Right ventricle myocardium inferior (tissue), 1 donor: ENCODE measurements at places on chromosomes 3 and 15. TPM values are rescaled to one million over a fixed set of nuclear protein-coding genes. Genes with fewer than 3 reads are reported as not detected.

DNA sequence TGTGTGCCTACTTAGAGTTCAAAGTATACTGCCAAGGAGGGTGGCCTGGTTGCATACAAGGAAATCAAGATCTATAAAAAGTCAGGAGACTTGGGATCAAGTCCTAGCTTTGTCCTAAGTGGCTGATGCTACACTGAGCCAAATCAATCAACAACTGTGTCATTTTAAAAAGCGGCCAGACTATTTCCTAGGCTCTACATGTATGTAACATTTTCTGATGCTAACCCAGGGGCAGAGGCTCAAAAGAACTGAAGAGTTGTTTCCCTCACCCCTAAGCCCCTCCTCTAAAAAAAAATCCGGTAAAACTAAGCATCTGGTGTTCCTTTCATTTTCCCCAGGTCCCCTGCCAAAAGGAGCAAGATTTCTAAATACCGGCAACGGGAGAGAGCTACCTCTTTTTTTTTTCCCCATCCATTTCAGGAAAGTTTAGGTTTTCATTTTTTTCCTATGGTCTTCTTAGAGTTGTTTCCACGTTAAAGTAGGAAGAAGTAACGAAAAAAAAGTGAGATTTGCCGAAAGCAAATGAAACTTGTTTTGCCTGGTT lies 18.8 kb upstream of the CHD2 start:
- no peak for DNase-seq

- no peak for DNase-seq
Observed at GRCh38 chr3:16056217-16056616, 118.3 kb upstream of the GALNT15 start.

DNA sequence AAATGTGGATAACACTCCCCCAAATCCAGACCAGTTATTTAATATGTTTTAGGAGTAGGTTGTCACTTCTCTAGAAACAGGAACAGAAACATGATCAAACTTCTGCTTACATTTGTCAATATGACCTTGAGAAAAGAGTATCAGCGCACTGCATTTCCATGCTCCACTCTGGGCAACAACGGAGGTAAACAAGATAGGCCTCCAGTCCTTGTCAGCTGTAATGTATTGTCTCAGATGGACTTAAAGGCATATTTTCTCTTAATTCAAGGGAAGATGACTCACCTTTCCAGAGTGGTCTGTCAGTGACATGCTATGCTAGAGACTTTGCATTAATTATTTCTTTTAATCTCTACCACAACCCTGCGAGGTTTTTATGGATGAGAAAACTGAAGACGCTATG lies 51.6 kb upstream of the TCF12 start:
- no peak for DNase-seq

DNA sequence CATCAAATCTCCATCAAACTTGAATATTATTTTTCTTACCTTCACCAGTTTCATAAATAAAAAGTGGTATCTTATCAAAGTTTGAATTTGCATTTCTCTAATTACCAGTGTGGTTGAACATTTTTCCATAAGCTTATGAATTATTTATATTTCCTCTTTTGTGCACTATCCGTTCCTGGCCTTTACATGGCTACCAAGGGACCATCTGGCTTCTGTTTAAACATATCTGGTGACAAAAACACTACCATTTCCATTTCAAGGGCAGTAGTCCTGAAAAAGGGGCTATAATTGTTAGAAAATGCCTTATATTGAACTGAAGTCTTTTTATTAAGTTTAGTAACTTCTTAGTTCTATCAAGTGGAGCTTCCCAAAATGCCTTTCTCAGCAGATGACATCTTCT lies 44.3 kb upstream of the TM4SF4 start:
- DNase-seq, result no peak

Gene TFRC
- 91.8 TPM for total RNA-seq

DNA sequence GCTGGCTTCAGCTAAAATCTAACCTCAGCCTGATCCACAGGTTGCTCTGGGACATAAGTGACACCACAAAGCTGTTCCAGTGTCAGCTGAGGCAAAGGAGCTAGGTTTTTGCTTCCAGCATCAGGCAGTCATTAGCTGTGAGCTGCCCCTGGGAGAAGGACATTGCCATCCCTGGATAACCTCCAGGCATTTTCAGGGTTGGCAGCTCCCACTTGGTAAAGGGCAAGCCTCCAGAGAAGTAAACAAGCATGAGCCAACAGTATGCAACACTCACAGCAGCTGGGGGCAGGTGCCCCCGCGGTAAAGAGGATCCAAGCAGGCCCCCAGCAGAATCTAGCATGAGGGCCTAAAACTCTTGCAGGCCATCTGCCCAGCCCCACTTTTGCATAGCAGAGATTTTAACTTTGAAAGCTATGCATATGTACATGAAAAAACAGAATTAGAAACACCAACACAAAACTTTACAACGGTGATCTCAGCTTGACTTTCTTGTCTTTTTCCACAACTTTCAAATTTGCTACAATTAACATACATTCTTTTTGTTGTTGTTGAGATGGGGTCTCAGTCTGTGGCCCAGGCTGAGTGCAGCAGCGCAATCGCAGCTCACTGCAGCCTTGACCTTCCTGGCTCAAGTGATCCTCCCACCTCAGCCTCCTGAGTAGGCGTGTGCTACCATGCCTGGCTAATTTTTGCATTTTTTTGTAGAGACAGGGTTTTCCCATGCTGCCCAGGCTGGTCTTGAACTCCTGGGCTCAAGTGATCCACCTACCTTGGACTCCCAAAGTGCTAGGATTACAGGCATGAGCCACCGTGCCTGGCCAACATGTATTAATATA lies 83.8 kb upstream of the TPM1 start:
- DNase-seq, result no peak

DNA sequence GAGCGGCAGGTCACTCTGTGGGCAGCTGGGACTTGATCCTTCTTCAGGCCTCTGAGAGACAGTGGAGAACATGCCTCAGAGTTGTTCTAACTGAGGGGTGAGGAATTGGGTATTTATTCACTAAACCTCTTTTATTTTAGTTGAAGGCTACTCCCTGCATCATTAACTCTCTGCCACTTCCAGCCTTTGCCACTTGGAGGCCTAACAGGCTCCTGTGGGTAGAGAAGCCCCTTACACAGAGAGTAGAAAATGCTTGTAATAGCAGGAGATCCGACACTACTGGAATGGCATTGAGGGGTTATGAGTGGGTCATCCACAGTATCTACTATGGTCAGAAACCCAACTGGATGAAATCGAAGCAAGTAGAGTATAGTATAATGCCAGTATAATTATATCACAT lies 81.7 kb downstream of the RYR3 start:
- no peak for DNase-seq

DNA sequence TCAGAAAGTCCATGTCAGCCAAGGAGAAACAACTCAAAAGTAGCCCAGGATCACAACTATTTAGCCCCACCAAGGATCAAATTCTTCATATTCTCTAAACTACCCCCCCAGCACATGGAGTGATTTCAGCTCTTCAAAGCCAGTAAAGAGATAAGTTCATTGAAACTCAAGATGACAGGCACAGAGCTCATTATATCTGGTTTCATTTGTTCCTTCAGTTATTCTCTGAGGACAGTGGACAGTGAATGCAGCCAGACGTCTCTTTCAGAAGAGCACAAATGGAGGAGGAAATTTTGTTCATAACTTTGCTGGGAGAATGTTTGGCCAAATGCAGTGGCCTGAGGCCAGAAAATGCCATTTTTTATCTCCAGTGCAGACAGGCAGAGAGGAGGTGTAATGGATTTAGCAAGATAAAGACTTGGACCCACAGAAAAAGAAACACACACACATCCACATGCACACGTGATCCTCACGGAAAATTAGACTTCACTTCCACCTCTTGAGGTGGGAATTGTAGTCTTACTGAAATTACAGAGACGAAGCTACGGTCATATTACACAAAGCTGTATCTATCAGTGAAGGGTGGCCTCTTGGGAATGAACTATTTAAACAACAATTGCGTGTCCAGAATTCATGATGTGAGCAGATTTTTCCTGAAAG lies 64.6 kb downstream of the HES1 start:
- no peak for DNase-seq

DNA sequence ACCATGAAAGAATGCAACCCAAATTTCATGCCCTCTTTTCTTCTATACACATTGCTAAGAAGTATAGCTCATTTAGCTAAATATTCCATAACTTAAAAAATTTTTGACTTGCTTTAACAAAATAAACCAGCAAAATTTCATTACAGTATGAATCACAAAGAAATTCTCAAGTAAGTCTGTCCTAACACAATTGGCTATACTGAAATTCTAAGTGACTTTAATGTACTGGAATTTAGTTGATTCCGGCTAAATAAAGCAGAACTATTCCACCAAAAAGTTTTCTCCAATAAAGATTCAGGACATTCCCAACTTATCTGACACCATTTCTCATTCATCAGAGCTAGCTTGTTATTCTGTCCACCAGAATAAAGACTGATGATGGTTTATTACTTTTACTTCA lies 23.8 kb downstream of the LRRFIP2 start:
- no peak for DNase-seq

Gene RHOV
- not detected for total RNA-seq

GRCh38 chr15:65196637-65197336 lies 11.6 kb upstream of the CLPX start:
- DNase-seq, result no peak

Gene FBXO40
- total RNA-seq, result 182 TPM

- DNase-seq, result no peak
Observed at GRCh38 chr15:69357773-69358771, 56.1 kb upstream of the KIF23 start.

Gene OXTR
- 0.32 TPM for total RNA-seq

DNA sequence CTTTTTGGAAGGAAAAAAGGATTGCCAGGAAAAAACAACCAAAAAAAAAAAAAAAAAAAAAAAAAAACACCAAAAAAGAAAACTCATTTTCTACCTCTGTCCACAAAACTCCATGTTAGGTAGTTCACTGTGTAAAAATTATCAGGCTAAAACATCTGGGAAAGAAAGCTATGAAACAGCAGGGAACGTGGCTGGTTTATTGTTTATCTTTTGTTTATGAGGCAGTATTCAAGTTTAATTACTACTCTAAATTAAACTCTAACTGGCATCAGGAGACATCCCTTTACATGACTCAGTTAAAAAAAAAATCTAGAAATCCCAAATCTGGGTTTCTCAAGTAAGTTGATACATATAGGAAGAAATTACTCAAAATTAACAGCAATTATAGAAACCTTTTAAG lies 21.8 kb downstream of the MEIS2 start:
- no peak for DNase-seq

DNA sequence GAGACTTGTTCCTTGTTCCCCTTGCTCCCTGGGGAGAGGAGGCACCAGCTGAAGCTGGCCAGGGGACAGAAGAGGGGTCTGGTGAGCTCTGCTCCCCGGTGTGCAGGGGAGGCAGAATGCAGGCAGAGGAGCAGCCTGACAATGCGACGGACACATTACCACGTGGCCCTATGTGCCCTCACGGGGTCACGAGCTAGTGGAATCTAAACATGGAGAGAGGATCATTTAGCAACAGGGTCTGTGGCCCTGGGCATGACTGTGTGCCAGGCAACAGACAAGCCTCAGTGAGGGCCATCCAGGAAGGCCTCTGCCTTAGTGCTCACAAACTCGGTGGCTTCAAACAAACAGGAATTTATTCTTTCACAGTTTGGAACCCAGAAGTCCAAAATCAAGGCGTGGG lies 8.5 kb upstream of the MUC4 start:
- DNase-seq, result no peak

- DNase-seq, result no peak
Observed at GRCh38 chr3:10693457-10693856, 122.6 kb upstream of the SLC6A11 start.

DNA sequence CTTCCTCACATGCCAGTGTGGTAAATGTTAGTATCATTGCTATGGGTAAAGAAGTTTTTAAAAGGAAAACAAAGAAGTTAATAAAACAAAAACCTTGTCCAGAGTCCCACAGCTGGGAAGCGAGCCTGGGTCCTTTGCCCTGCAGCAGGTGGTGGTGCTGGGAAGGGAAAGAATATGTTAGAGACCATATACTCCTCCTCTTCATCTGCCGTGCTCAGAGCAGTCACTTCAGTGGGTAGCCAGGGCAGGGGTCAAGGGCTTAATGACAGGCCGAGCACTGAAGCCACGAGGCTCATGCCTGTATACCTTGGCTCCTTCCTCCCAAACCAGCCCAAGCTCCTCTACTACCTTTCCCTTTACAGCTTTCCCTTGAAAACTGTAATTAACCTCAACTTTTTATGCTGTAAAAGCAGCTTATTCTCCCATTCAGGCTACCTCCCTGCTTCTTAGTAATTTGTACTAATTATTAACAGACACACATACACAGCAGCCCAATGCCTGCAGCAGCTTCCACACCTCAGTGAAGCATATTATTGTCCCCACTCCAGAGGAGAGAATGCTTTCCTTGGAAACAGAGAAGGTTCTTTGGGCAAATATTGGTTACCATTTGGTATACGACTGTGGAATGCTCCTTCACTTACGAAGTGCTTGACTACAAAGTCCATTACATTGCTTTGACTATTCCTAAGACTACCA lies 362.1 kb downstream of the EPHB1 start:
- no peak for DNase-seq

Gene PLA1A
- 2.0 TPM for total RNA-seq

DNA sequence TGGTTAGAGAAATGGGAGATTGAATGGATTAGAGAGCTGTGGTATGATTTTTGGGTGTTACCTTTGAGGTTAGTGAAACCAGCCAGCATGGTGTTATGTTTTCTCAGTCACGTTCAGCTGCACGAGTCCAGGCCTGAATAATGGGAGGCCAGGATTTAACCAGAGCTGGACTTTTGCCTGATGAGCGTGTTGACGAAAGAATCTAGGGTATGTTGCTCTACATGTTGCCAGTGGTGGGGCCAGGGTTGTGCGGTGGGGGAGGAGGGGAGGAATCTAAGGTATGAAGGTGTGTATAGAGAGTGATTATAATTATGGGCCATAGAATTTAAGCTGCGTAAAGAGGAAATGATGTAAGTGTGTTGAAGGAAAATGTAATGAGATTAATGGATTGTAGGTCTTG lies 22.8 kb downstream of the MINDY2 start:
- no peak for DNase-seq

DNA sequence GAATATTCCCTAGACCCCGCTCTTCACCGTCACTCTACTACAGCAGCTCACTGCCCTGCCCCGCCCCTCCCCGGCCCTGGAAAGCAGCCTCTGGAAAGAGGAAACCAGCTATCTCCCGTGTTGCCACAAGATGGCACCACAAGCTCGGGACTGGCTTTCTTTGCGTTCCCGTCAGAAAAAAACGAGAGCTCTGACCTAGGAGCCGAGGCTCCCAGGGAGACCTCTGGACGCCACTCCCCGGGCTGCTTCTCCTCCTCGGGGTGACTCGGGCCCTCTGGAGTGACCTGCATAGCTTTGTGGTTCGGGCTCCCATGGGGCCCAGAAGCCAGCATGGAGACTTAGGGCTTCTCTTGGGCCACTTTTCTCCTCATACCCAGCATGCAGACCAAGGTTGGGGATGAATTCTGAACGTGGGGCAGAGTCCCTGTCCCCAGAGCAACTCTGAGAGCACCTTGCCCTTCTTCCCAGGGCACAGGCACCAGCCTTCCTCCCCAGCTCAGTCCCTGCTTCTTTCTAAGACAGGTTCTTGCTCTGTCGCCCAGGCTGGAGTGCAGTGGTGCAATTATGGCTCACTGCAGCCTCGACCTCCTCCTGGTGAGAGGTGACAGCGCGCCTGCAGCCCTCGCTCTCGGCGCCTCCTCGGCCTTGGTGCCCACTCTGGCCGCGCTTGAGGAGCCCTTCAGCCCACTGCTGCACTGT lies 19.0 kb downstream of the STOML1 start:
- DNase-seq, result peak; percentile 89
